ENCODE measurements at places on chromosomes 4 and X.

- no peak for DNase-seq
These were observed 41.1 kb upstream of the TMEM184C start for GRCh38 chr4:147576084-147576483.

DNA sequence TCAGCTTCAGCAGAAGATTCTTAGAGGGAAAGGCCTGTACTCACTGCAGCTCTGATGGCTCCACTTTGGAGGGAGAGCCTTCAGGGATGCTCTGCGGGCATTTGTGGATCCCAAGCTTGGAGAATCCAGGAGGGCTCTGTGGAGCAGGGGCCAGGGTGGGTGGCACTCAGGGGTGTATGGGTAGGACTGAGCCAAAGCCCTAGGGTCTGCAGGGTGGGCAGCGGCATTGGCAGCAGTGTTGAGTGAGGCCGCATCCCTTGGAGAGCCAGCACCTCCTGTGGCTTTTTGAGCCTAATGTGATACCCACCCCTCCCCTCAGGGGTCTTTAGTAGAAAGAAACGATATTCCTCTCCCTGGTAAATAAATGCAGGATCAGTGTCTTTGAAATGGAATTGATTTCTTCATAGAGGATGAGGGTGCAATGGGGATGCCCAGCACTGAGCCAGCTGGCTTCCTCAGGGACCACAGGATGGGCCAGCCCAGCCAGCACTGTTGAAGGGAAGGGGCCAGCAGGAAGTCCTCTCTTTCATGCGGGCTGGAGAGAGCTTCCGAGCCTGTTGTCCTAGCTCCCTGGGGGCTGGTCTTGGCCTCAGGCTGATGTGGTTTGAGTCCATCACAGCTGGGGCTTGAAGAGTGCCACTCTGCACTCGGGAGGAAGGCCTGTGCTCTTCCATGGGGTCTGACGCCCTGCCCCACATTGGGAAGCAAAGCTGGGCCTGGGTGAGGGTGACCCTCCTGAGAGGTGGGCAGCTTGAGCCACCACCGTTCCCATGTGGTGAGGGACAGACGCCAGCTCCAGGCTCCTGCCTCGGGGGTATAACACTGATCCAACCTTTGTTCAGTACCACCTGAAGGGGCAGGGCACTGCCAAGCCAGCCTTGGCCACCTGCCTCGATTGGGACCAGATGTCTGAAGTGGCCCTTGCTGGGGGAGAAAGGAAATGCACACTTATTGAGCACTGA, 49.5 kb downstream of the PSAPL1 start:
- no peak for DNase-seq

DNA sequence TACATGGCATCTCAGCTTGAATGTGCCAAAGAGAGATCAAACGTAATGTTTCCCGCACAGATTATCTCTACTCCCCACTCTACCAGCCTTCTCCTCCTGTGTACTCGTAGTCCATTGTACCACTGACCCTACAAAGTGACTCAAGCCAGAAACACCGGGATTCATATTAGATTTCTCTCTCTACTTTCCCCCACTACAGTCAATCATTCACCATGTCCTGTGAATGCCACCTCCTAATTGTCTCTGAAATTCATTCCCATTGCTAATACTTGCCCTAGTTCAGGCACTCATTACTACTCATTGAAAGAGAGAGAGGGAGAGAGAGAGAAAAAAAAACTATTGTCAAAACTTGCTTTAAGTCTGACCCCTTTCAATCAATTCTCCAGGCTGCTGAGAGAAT, 78.2 kb upstream of the LHFPL1 start:
- no peak for DNase-seq

DNA sequence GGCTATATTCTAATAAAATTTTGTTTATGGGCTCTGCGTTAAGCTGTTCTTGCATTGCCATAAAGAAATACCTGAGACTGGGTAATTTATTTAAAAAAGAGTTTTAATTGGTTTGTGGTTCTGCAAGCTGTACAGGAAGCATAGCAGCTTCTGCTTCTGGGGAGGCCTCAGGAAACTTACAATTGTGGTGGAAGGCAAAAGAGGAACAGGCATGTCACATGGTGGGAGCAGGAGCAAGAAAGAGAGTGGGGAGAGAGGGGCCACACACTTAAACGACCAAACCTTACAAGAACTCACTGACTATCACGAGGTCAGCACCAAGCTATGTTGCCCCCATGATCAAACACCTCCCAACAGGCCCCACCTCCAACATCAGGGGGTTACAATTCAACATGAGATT, 74.0 kb downstream of the FHDC1 start:
- no peak for DNase-seq

DNA sequence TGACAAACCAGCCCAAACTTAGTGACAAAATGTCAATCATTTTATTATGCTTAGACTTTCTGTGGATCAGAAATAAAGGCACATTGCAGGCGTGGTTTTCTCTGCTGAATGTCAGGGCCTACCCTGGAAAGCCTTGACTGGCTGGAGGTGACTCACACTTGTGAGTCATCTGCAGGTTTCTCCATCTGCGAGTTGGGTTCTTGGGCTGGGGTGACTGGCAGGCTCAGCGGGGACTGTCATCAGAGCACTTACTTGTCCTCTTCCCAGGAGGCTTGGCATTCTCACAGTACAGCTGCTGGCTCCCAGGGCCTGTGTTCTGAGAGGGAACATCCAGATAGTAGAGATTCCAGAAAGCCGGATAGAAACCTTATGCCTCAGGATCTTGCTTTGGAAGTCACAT, 153.8 kb upstream of the AGA start:
- DNase-seq: no peak

DNA sequence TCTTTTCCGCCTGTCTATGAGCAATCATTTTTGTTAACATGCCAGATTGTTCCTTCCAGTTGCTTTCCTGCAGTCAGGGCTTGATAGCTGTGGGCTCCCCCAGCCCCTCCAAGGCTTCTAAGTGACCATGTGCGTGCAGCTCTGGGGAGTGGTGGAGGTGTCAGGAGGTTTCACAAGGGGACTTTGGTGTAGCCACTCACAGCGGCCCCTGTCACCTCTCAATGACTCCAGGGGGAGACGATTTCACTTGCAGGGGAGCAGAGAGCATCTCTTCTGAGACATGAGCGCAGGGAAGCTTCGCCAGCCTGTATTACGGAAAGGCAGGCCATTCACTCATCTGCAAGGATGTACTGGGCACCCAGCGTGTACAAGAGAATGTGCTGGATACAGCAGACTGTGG, 3.1 kb upstream of the GPR78 start:
- DNase-seq: peak; percentile 0

DNA sequence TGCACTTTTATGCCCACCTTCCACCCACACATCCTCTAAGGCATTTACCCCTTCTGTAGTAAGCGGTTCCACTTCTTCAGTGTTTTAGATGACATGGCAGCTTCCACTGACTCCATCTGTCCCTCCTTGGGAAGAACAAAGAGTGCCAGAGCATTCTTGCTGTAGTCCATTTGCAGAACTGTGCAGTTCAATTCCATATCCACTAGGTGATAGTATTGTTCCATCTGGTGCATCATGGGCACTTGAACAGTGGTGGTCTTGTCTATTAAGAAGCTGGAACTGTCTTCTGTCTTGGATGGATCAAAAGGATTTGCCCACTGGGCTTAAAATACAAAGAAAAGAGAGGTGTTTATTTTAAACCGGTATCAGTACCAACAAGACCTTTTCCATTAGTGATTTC, 3.5 kb downstream of the SERPINA7 start:
- DNase-seq: no peak

DNA sequence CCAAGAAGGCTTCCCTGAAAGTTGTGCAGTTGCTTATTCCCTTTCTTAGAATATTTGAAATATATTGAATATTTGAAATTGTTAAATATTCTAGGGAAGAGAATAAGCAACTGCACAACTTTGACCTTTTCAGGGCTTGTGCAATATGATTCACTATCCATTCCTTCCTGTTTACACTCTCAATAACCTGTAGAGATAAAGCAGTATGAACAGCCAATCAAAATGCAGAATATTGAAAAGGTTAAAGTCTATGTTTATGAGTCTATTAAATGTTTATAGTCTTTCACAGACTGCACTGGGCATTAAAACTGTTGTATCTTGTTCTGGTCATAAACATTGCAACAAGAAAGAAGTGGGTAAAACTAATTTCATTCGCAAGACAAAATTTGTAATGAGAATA, 13.8 kb downstream of the POU3F4 start:
- no peak for DNase-seq

DNA sequence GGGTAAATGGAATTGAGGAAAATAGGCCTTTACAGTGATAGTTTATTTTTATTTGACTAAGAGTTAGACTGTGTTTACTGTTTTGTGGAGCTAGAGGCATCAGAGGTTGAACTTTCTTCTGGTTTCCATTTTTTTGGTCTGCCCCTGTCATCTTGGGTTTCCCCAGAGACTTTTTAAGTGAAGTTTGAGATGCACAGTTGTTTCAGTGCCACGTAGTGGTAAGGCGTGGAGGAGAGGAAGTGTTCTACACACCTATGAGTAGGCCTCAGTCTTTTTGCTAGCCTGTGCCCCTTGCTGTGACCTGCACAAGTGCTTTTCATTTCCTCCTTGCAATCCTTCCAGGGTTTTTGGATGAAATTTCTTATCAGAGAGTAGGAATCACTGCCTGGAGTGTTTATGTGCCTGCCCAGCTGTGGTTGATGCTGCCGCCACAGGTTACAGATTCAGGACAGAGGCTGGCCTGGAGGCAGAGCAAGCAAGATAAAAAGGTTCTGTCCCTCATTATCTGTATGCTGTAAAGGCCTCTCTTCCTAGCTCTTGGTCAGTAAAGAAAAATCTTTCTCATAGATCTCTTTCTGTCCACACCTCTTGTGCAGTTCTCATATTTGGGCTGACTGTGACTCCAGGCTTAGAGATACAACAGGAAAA, 12.5 kb upstream of the HSFX4 start:
- DNase-seq: no peak

DNA sequence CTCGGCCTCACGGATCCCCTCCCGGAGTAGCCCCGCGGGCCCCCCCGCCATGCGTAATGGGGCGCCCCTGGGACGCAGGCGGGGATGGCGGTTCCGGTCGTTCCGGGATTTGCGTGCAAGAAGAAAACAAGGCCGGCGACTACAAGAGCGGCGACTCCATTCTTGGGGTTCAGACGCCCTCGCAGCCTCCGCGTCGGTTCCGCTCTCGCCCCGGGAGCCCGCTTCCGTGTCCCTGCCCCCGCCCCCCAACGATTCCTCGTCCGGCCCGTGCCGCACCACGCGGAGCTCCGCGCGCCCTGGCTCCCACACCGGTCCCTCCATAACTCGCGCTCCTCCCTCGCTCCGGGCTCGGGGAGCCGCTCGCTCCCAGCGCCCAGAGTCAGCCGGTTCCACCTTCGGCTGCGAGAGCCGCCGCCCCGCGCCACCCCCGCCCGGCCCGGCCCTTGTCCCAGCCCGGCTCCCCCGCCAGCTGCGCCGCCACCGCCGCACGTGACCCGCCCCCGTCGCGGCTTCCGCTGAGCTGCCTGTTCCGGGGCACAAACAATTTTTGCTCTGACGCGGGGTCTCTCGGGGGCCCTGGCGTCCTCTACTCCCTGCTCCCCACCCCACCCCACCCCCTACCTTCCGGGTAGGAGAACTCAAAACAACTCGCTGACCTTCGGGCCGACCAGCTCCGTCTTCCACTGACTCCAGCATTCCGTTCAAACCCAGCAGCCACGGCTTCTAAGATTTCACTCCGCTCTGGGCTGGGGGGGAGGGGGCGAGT, 78.8 kb upstream of the BCOR start:
- peak; percentile 82 for DNase-seq

DNA sequence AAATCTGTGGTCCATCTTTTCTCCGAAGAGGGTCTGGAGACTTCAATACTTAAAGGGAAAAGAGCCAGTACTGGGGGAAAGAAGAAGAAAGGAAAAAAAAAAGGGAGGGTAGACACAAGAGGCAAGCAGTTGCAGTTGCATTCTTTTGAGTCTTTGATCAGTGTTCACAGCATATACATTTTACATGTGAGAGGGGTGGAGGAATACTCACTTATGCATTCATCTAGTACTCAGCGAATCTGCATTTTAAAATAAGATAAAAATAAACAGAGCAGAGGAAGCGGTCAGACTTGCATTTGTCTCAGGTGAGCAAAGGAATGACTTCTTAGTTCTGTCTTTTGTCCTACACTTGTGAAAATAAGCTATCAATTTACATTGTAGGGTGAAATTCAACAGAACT, 275.6 kb downstream of the SLC7A11 start:
- no peak for DNase-seq

DNA sequence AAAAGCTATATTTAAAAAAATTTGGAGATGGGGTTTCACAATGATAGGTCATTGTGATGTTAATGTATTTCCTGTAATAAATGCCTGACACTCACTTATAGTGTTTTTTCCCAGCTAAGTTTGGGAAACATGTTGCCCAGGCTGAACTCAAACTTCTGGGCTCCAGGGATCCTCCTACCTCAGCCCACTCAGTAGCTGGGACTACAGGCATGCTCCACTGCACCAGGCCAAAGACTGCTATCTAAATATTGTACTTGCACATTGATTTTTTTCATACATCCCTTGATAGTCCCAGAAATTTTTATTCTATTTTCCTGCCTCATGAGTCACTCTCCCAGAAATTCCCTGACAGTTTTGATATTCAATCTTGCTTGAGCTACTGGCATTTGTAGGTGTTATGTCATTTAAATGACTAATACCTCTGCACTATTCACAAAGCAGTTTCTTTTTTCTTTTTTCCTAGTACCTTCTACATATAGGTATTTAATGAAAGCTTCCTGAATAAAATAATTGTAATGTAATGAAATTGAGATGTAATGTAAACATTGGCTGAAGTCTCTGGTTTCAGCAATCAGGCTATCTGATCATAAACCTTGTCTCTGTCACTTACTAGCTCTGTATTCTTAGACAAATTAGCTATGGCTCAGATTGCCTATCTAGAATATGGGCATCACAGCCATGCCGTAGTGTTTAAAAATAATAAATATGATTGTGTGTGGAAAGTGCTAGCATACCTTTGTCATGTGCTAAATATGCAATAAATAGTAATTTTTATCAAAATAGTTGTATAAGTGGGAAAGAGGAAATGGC, 1973.0 kb upstream of the AGA start:
- DNase-seq: no peak

GRCh38 chr4:81405900-81406401, 65.8 kb downstream of the RASGEF1B start:
- no peak for DNase-seq

- DNase-seq: no peak
These were observed 170.7 kb downstream of the PTTG2 start for GRCh38 chr4:38130884-38131283.

- no peak for DNase-seq
These were observed 110.1 kb downstream of the PGRMC2 start for GRCh38 chr4:128177498-128177897.
